ENCODE measurements at places on chromosomes 16 and 17.

- DNase-seq: no peak
Observed at GRCh38 chr17:40675905-40676304, 10.9 kb upstream of the KRT222 start.

GRCh38 chr17:16440901-16441629 is 25.7 kb downstream of the TRPV2 start:
- no peak for DNase-seq

DNA sequence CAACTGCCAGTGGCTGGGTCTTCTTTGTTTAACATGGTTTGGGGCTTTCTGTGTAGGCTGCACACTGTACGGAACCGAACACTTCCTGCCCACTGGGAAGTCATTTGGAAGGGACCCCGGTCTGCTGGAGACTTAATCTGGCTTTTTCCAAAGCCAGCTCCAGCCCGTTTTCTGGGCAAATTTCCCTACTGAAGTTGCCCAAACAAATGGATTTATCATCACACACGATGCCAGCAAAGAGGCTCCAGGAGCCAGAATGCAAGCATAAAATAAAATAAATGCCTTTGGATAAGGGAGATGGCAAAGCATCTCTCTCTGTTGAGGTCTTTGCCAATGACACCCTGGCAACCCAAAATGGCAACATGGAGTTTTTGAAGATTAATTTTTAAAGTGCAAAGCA is 259.9 kb upstream of the IRX3 start:
- DNase-seq: no peak

GRCh38 chr16:74698222-74698621 is 2.4 kb downstream of the MLKL start:
- peak; percentile 13 for DNase-seq

DNA sequence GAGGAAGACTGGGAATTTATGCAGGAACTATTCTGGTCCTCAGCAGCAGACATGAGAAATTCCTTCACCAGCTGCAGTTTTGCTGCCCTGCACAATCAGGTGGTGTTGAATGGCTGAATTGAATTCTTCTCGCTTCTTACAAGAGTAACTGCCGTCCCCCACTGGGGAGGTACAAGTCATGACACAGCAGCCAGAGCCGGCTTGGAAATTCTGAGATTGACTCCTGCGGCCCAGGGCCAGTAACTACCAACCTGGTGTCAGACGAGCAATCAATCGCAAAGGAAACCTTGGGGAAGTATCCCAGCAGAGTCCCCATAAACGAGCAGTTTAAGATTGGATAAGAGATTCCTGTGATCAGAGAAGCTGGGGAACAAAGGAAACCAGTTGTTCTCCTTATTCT is 30.7 kb downstream of the KNOP1 start:
- DNase-seq: no peak

DNA sequence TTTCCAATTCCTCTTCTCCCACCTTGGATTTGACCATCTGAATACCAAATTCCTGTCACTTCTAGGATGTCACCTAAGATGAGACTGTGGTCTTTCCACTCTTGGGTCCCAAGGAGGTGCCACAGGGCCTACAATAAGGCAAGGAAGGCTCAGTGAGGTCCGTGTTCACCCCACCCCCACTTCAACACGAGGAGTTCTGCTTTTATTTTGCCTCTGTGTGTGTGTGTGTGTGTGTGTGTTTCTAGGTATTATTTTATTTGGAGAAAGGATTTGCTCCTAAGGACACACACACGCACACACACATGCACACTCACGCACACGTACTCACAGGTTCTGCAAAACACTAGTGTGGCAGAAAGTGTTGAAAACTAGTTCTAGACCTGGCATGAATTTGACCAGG is 24.5 kb upstream of the PHOSPHO1 start:
- DNase-seq: no peak

DNA sequence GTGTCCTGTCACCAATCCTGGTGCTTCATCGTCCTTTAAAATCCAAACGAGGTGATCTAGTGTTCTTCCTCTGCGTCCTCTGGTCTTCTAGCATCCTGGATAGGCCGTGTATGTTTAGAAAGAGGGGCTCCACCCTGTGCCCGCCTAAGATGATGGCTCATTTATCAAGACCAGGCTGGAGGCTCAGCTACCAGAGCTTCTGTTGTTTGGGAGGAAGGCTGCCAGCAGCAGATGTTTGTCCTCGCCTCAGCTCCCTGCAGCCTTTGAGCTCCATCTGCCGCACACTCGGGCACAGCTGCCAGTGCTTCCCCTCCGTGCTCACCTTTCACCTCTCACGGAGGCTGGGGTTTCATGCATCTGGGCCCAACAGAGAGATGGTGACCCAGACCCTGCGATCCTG is 954.7 kb upstream of the RBFOX1 start:
- DNase-seq: no peak

GRCh38 chr17:39177256-39177655 is 11.3 kb upstream of the ARL5C start:
- no peak for DNase-seq

- no peak for DNase-seq
Observed at GRCh38 chr16:10921536-10922327, 20.5 kb downstream of the DEXI start.

- DNase-seq: no peak
Observed at GRCh38 chr17:18064053-18064452, 23.7 kb upstream of the DRG2 start.

DNA sequence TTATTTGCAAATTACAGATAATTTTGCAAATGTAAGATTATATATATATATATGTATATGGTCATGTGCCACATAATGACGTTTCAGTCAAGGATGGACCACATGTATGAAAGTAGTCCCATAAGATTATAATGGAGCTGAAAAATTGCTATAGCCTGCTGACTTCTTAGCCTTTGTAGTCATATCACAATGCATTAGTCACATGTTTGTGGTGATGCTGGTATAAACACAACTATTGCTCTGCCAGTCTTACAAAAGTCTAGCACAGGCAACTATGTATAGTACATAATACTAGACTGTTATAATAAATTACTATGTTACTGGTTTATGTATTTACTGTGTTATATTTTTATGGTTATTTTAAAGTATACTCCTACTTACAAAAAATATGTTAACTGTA is 444.3 kb downstream of the KCNJ2 start:
- no peak for DNase-seq

- peak; percentile 28 for DNase-seq
Observed at GRCh38 chr17:59641799-59642484, 22.2 kb downstream of the CLTC start.

- no peak for DNase-seq
Observed at GRCh38 chr17:81386141-81386645, 9.1 kb upstream of the BAHCC1 start.

DNA sequence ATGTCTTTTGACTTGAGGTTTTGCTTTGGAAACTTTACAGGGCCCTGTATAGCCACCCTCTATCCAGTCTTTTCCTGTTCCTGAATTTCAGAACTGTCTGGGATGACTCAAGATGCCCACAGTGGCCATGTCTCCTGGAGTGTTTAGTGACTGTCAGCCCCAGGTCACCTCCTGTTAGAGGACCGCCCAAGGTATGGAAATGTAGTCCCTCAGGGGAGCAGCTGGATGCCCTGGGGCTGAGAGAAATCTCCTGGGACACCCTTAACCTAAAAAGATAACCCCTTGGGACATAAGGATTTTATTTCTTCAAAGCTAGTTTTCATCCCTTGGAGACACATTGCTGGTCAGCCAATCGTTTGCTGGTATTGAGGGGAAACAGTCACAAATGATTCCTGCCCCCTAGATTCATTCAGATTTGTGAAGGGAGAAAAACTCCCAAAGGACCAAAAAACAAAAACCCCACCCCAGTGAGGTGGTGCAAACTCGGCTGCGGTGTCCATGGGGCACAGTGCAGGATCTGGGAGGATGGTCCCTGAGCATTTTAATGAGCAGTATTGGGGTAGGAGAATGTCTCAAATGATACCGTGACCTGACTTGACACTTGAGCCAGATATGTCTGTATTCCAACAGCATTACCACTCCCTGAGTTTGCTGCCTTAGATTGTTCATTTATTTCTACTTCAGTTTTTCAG is 1.7 kb downstream of the ZNF267 start:
- DNase-seq: no peak

GRCh38 chr16:50610331-50611262 is 62.4 kb downstream of the NKD1 start:
- DNase-seq: no peak

GRCh38 chr16:57955572-57956188 is 15.2 kb downstream of the CNGB1 start:
- DNase-seq: no peak

DNA sequence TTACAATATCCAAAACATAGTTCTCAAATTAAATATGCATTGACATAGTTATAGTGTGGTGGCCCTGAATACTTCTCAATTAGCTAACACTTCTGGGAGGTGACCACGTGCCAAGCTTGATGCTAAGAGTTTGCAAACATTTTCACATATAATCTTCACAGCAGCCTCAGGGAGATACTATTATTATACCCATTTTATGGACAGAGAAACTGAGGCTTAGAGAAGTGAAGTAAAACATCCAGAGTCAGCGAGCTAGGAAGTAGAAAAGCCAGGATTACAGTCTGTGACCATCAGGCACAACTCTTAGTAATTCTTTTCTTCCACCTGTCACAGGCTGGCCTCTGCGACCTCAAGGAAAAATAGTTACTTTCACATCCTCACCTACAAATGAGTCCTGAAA is 102.2 kb upstream of the IRX6 start:
- no peak for DNase-seq

DNA sequence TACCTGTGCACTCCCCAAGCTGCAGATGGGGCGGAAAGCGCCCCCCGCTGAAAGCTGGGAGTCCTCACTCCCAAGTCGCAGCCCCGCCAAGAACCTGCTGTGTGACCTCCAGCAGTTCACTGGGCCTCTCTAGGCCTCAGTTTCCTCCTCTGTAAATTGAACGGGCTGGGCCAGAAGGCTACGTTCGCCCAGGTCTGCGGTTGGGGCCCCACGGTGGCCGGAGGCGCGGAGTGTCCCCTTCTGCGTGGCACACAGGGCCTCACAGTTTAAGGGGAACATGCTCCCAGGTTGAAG is 628 bp downstream of the GALK1 start:
- DNase-seq: no peak

- DNase-seq: no peak
Observed at GRCh38 chr16:86529160-86529559, 18.8 kb downstream of the FOXF1 start.

GRCh38 chr17:80262775-80263244 is 2.2 kb downstream of the RNF213 start:
- no peak for DNase-seq

DNA sequence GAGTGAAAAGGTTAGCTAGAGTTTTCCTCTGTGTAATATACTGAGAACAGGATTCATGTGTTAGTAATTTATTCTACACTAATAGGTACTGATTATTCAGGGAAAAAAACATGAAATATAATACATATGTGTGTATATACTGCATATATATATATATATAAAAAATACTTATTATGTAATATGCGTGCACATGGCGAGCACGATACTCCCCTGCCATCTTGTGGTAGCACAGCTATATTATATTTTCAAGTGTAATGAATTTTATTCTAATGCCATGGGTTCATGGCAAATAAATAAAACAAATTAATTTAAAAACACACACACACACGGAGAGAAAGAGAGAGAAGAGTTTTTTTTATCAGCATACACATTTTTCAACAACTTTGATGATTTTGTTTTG is 460.6 kb downstream of the KCNJ2 start:
- no peak for DNase-seq

GRCh38 chr17:43932357-43932756 is 9.9 kb downstream of the PPY start:
- DNase-seq: no peak

- no peak for DNase-seq
Observed at GRCh38 chr17:47937941-47938340, 3.4 kb upstream of the PNPO start.

Data from CD4-positive, alpha-beta T cell treated with Interleukin-15 for 4 hours (primary cell).